Right lobe of liver (tissue), 6 donors: ENCODE measurements at places on chromosomes 2 and 18. TPM values are rescaled to one million over a fixed set of nuclear protein-coding genes. Genes with fewer than 3 reads are reported as not detected.

RTP5 gene
- total RNA-seq: not detected

MERTK gene
- 13.0 TPM for total RNA-seq

PROKR1 gene
- total RNA-seq: not detected

MC2R gene
- not detected for total RNA-seq

RUFY4 gene
- total RNA-seq: 0.55 TPM

DOK6 gene
- total RNA-seq: 2.1 TPM

STON1 gene
- total RNA-seq: 1.1 TPM

IL36RN gene
- not detected for total RNA-seq

GKN1 gene
- not detected for total RNA-seq

SPDYA gene
- total RNA-seq: 0.42 TPM

DNA sequence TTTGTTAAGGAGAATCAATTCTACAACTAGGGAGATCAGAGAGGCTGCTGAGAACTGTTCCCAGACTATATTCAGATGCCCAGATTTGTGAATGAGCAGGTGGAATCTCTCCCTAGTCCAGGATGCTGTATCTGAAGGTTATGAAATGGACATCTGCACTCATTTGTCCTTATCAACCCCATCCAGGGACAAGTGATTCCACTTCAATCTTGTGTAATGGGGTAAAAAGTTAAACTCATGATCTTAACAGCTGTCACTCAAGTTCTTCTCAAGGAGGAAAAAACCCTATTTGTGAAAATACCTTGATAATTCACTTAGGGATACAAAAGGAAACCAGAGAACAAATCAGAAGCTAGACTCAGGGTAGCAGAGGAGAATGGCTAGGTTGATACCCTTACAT lies 144.8 kb downstream of the PLCL1 start:
- no peak for DNase-seq

DNA sequence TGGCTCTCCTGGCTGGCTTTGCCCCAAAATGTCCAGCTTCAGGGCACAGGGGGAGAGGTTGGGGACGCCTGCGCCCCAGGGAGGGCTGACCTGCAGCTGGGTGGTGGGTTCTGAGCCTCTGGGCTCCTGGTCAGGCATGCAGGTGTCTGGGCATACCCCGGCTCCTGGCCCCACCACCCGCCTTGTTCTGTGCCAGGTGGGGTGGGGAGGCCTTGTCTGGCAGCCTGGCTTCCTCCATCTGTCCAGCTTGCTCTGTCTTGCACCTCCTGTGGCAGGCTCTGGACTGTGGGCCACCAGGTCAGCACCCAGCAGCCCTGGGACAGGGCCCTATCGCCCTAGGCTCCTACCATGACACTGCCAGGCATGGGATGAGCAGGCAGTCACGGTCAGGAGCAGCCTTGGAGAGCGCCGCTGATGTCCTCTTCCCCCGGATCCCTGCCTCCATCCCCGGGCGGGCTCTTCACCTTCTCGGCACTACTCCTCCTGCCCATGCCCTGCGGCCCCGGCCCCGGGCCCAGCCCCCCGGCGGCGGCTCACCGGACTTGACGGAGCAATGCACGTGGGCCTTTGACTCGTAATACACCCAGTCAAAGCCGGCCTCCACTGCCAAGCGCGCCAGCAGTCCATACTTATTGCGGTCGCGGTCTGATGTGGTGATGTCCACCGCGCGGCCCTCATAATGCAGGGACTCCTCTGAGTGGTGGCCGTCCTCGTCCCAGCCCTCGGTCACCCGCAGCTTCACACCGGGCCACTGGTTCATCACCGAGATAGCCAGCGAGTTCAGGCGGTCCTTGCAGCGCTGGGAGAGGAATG lies 3.6 kb downstream of the IHH start:
- no peak for DNase-seq

DNA sequence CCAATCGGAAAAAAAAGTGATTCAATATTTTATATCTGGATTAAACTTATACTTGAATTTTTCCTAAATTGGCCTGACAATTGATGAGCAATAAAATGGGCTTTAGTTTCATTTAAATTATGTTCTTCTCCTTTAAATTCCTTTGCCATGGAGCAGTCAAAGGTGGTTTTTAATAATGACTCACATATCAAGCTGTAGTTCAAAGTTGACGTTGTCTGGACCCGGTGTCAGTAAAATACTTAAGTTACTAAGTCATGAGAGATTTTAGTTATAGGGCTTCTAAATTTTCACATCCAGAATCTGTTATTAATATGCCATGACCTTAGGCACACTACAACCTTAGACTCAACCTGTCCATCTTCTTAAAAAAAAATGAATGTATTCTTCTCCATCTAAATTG lies 62.5 kb downstream of the CDH2 start:
- DNase-seq: no peak

- no peak for DNase-seq
These were observed 23.3 kb downstream of the SCG2 start for GRCh38 chr2:223578846-223579245.

DNA sequence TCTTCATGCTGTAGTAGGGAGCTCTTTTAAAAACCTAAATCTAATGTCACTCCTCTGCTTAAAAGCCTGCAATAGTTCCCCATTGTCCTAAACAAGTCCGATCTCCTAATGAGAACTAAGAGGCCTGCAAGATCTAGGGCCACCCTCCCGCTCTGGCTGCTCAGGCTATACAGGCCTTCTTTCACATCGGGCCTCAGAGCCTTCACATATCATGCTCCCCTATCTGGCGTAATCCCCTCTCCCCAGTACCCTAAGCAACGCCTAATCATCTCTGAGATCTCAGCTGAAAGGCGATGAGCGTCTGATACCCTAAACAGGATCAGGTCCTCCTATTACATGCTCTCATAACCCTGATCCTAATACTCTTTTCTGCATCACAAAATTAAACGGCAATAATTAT lies 1.9 kb downstream of the MAP4K3 start:
- DNase-seq: no peak

DNA sequence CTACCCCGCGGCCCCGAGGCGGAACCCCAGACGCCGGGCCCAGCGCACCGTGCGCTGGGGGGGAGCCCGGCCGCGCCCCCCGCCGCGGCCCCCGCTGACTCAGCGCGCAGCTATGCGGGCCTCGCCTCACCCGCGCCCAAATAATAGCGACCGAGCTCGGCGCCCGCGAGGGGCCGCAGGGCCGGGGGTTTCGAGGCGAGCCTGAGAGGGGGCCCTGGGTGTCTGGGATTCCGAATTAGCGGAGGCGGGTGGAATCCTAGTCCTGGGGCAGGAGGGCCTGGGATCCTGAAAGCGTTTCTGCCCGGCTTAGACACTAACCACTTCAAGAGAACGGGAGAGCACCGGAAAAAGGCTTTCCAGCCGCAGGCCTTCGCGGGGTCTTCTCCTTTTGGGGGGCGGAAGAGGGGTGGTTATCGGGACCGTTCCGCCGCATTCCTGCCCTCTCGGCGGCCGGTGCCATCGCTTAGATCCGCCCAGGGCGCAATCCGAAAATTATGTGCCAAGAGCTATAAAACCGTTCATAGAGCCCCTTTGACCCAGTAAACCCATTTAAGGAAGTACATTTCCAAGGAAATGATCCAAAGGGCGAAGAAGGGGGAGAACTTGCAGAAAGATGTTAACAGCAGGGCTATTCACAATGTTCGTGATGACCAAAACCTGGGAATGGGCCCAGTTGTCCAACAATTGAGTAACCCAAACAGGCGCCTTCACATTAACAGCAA lies 681 bp upstream of the ROCK2 start:
- peak; percentile 81 for DNase-seq

DNA sequence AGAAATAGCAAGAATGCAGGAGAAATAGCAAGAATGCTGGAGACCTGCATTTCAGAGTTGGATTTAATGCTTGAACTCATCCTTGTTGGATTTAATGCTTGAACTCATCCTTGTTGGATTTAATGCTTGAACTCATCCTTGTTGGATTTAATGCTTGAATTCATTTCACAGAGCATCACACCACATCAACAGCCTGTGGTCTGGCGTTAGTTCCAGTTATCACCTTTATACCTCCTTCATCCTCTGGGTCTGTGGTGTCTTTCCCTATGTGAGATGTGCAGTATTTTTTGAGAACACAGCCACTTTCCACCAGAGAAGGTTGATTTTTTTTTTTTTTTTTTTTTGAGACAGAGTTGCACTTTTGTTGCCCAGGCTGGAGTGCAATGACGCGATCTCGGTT lies 546.4 kb upstream of the SOX11 start:
- DNase-seq: no peak

DNA sequence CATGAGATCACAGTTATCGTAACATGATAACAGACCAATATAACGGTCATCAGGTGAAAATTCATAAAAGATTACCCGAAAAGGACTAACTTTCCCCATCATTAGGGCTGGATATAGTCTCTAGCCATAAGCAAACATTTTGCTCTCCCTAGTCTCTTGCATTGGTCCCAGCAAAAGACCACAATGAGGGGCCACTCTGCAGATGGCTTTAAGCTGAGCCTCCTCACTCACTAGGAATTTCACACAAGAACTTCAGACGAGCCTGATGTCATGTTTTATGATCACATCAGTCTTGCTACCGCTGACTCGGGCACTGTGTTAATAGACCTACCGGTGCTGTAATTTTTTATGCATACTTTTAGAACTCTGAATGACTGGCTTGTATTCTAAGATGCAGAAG lies 35.2 kb downstream of the STK17B start:
- DNase-seq: no peak

DNA sequence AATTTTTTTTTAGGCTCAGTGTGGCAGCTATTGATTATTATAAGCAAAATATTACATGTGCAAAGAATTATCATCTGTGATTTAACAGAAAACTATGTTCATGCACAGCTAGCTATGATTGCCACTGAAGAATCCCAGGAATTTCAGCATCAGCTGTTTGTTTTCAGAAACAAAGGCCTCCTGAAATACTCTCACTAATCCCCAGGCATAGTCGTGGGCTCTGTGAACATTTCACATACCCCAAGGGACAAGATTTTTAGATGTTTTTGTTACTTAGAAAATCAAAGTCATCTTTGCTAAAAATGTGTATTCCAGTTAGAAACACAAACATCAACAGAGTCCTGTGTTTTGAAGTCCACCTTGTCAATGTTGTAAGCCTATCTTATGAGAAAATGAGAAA lies 156.1 kb downstream of the MYO1B start:
- no peak for DNase-seq

GRCh38 chr2:33660416-33661123 lies 61.5 kb upstream of the FAM98A start:
- DNase-seq: no peak

- DNase-seq: no peak
These were observed 4.4 kb upstream of the ST8SIA5 start for GRCh38 chr18:46761059-46761769.

- no peak for DNase-seq
These were observed 18.5 kb downstream of the PHOSPHO2 start for GRCh38 chr2:169712791-169713227.

DNA sequence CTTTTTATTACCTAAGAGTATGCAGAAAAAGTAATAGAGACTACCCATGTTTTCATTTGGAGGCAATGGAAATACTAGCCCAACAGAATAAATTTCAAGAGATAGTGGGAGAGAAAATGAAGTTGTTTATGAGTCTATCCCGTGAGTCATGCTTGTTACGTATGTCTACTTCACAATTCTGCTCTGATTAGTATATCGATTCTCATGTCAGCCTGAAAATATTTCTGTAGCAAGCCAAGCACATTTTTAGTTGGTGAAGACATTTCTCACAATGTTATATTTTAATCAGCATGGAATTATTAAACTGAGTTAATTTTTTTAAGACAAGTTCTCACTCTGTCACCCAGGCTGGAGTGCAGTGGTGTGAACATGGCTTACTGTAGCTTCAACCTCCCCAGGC lies 346.1 kb downstream of the RPRM start:
- DNase-seq: no peak

DNA sequence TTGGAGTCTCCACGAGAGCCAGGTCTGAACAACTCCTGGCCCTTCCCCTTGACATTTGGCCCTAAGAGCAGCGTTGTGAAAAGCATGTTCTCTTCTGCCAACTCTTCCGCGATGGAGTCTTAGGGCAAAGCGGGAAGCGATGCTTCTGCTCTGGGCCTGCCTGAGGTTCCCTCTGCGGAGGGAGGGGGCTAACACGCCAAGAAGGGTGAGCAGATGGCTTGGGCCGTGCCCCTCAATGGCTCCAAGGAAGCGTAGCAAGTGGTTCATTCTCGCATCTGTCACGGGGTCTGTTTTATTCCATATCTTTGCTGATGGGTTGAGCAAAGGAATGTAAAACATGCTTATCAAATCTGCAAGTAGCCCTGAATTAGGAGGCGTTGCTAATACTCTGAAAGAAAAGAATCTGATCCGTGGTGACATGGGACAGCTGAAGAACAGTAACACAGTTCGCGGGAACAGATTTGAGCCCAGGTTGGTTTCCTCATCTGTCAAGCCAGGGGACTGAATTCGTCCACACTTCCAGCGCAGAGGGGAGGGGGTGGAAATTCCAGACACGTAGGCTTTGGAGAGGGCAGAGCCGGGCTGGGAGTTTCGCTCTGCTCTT lies 38.0 kb downstream of the DNMT3A start:
- DNase-seq: no peak

DNA sequence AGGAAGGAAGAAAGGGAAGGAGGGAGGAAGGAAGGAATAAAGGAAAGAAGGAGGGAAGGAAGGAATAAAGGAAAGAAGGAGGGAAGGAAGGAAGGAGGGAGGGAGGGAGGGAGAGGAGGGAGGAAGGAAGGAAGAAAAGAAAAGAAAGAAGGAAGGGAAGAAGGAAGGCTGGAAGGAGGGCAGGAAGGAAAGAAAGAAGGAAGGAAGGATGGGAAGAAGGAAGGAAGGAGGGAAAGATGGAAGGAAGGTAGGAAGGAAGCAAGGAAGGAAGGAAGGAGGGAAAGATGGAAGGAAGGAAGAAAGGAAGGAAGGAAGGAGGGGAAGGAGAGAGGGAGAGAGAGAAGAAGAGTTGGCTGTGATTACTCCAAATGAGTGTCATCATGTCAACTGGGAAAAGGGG lies 190.6 kb downstream of the ACKR3 start:
- DNase-seq: no peak

- DNase-seq: peak; percentile 39
These were observed at the start of gene BCL11A for GRCh38 chr2:60553495-60554073. Gene BCL11A, minus strand, starts transcription at chr2:60553654. Its CDS starts 384 bp downstream, at chr2:60553270.

DNA sequence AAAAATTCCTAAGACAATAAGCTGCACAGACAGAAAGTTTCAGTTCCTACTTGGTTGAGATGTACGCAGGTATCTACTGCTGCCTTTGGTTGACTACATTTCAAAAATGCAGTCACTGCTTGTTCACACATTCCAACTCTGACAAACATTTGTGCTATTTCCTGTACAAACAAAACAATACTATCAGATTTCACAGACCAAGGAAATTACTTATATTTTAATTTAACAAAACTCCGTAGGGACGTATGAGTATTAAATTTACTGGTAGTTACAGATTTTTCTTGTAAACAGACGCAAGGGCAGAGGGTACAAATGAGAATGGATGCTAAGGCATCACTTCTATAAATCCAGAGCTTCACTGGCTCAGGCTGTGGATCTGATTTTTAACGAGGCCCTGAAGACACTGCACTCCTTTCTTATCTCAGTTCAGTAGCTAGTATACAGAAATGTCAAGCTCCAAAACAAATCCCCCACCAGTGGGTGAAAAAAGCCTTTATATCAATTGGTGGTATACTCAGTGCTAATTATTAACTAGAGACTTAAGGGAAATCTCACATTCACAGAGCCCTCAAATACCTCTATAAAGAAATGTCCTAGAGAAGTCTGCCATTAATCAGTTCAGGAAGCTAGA lies 31.7 kb upstream of the TTC32 start:
- DNase-seq: no peak
